GM23248 (cell line): ENCODE measurements at places on chromosomes 12 and 14. TPM values are rescaled to one million over a fixed set of nuclear protein-coding genes. Genes with fewer than 3 reads are reported as not detected.

GRCh38 chr12:113030875-113031525, 25.5 kb upstream of the DTX1 start:
- no peaks in the 10 kb centered on the region for H3K36me3 ChIP-seq
- no peaks in the 10 kb centered on the region; the same call in none of the 2 replicates for H3K27me3 ChIP-seq
- no peaks in the 10 kb centered on the region for H3K4me1 ChIP-seq
- peak; percentile 73 for DNase-seq
- no peak overlapping the region for H3K27ac ChIP-seq

GRCh38 chr12:83739607-83740006, 1052.9 kb downstream of the TMTC2 start:
- H3K4me1 ChIP-seq = no peaks in the 10 kb centered on the region
- H3K36me3 ChIP-seq = no peaks in the 10 kb centered on the region
- H3K4me3 ChIP-seq = no peak overlapping the region
- H3K27me3 ChIP-seq = no peaks in the 10 kb centered on the region
- H3K27ac ChIP-seq = no peak overlapping the region
- DNase-seq = no peak

DNA sequence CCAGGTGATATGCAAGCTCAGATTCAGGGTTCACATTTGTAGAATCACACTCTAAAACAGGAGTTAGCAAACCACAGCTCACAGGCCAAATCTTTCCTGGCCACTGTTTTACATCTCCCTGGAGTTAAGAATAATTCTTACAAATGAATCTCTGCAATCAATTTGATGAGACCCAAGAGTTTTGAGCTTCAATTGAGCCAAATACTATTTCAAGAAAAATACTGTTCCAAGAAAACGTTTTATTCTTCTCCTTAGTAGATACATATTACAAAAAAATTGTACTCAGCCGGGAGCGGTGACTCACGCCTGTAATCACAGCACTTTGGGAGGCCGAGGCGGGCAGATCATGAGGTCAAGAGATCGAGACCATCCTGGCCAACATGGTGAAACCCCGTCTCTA, 2.5 kb downstream of the PTGDR start:
- H3K27me3 ChIP-seq = peaks cover 18% of the 10 kb centered on the region
- no peak for DNase-seq
- H3K4me3 ChIP-seq = no peak overlapping the region
- peaks cover 24% of the 10 kb centered on the region for H3K4me1 ChIP-seq

GRCh38 chr14:55731881-55732498, 152.0 kb downstream of the KTN1 start:
- peak; percentile 42 for DNase-seq
- H3K36me3 ChIP-seq = no peaks in the 10 kb centered on the region
- no peaks in the 10 kb centered on the region for H3K27me3 ChIP-seq
- H3K27ac ChIP-seq = no peak overlapping the region
- H3K4me1 ChIP-seq = no peaks in the 10 kb centered on the region
- H3K4me3 ChIP-seq = no peak overlapping the region

Gene PLEKHD1
- not detected in 2 replicates for total RNA-seq

DNA sequence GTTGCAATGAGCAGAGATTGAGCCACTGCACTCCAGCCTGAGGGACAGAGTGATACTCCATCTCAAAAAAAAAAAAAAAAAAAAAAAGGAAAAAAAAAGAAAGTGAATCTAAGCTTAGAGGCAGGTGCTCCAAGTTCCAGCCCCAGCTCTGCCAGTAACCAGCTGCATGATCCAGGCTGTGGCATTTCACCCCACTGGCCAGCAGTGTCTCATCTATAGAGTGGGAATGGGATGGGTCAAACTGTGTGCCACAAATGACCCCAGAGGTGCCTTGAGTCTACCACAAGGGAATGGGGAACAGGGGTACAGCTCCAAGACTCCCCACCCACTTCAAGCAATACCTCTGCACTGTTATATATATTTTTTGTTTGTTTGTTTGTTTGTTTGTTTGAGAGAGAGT, 5.0 kb downstream of the PLEKHD1 start:
- H3K4me1 ChIP-seq = no peaks in the 10 kb centered on the region
- H3K36me3 ChIP-seq = no peaks in the 10 kb centered on the region
- H3K27ac ChIP-seq = no peak overlapping the region
- no peak for DNase-seq

Gene MANSC1
- 2.5 and 12.2 TPM in 2 replicates for total RNA-seq

GRCh38 chr14:36495666-36496065, 24.4 kb downstream of the NKX2-1 start:
- DNase-seq = no peak
- no peaks in the 10 kb centered on the region for H3K36me3 ChIP-seq
- H3K27ac ChIP-seq = no peak overlapping the region
- H3K4me3 ChIP-seq = no peak overlapping the region

DNA sequence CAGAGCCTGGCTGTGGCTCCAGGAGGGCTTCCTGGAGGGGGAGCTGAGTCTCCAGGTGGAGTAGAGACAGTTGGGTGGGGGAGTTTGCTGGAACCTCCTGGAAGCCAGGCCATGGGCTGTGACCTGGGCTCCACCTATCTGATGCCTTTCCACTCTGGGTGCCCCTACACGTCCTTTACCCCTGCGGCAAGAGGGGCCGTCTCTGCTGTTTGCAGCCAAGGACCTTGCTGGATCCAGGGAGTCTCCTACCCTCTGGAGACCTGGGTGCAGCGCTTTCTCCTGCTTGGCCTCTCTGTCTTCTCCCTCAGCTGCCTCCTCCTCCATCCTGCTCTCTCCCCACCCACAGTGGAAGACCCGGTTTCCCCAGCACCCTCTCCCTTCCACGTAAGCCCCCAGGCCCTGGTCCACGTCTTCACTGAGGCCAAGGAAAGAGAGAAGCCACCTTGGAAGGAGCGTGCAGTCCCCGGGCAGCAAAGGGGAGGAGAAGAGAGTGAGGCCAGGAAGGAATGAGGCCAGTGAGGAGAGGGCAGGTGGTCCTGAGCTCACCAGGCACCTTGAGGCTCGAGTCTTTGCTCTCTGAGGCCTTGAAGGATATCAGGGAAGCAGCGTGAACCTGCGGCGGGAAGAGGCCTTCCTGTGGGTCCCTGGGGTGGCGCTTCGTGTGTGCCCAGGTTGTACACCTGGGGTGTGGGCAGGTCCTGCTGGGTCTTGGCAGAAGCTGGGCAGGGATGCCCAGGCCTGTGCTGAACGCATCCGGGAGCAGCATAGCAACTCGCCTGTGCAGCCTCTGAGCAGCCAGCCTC, 294.3 kb upstream of the RTL1 start:
- no peak for DNase-seq
- H3K4me3 ChIP-seq = no peak overlapping the region
- no peaks in the 10 kb centered on the region for H3K36me3 ChIP-seq
